ENCODE measurements at places on chromosomes 16 and 17.

DNA sequence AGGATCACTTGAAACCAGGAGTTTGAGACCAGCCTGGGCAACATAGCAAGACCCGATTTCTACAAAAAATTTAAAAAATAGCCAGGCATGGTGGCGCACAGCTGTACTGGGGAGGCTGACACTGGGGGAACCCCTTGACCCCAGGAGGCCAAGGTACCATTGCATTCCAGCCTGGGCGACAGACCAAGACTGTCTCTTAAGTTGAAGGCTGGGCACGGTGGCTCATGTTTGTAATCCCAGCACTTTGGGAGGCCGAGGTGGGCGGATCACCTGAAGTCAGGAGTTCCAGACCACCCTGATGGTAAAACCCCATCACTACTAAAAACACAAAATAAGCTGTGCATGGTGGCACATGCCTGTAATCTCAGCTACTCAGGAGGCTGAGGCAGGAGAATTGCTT, 74.9 kb downstream of the LITAF start:
- DNase-seq: no peak

GRCh38 chr17:59427425-59427921, 96.0 kb downstream of the YPEL2 start:
- DNase-seq: no peak

DNA sequence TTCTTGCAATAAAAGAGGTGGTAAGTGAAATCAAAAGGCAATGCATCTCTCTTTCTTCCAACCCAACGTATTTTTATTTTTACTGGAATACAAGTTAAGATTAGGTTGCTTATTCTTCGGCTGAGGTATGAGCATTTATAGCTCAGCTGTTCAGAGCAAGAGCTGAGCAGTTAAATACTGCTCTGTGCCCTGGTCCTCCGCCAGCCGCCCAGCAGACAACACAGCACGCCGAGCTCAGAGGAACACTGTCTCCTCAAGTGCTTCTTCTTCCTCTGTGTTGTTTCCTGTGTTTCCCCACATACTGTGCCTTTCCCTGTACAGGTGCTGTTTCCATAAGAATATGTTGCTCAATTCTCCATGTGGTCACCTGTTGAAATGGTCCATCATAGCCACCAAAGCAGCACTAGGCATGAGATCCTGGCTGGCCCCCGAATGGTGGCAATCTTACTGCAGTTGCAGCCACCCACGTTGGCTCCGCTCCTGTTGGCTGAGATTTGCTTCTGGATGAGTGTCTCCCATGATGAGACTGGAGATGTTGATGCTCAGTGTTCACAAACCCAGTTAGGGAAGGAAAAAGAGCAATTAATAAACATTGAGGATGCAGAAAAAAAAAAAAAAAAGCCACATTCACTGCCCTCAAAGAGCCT, 515.3 kb downstream of the GRIN2A start:
- DNase-seq: no peak

GRCh38 chr16:10130538-10130937, 51.7 kb downstream of the GRIN2A start:
- no peak for DNase-seq

- no peak for DNase-seq
Observed at GRCh38 chr17:19265755-19266154, 28.6 kb downstream of the EPN2 start.

DNA sequence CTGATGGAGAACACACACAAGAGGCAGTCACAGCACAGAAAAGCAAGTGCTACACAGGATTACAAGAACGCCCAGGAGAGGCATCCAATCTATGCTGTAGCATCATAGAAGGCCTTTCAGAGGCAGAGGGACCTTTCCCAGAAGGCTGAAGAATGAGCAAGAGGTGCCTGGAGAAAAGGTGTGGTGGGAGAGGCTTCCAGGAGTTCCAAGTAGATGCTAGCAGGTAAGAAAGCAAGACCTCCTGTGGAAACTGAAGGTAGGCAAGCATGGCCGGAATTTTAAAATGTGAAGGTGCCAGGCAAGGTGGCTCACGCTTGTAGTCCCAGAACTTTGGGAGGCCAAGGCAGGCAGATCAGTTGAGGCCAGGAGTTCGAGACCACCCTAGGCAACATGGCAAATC, 2.1 kb downstream of the ARHGAP17 start:
- DNase-seq: no peak

DNA sequence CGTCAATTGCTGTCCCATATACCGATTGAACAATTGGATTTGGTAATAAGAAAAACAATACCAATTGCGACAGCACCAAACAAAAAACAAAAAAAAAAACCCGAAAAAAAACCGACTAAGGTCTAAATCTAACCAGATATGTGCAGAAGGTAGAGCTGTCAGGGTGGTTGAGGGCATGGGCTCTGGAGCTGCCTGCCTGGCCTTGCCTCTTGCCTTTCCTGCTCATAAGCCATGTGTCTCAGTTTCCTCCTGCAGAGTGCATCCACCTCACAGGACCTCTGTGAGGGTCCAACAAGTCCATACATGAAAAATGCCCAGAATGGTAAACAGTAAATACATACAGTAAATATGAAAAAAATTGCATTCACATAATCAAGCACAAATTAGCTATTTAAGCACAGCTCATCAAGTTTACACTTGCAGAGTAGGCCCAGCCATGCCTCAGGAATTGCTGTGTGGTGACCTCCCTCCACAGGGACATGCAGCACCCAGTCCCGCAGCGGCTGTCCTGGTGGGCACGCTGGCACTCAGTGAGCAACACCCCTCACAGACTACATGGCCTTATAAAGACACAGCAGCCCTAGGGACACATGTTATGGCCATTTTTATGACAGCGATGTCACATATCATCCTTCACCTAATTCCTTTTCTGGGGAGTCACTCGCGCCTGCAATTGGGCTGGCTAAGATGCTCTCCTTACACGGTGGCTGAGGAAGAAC, 17.9 kb downstream of the TBC1D28 start:
- DNase-seq: no peak

GRCh38 chr17:50558941-50559614, 1.4 kb upstream of the CACNA1G start:
- DNase-seq: no peak

GRCh38 chr17:81422776-81423697, 27.8 kb downstream of the BAHCC1 start:
- DNase-seq: no peak

GRCh38 chr16:4261557-4262172, 11.2 kb downstream of the TFAP4 start:
- no peak for DNase-seq

- DNase-seq: no peak
Observed at GRCh38 chr17:2796164-2797125, at the start of gene RAP1GAP2. Gene RAP1GAP2, plus strand, starts transcription at chr17:2796438. Its CDS starts 90 bp downstream, at chr17:2796528.

DNA sequence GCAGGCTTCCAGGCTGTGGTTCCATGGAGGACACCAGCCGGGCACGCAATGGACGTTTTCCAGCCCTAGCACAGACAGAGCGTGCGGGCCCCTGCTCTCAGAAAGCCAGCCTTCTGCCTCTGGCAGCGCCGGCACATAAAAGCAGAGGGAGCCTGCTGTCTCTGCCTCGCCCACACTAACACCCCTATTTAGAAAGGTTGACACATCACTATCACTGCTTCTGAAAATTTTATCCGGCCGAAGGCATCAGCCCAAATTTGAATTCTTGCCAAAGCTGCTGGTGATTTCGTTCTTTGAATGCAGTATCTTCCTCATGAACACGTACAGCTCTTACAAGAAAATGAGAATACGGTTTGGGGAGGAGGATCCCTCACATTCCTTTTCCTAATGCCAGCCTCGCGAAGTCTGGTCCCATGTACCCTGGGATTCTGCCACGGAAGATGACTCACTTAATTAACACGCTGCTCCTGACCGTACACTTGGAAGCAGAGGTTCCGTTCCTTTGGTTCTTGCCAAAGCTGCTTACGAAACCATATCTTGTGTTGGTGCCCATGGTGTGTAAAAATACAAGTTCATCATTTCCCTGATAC, 1.3 kb upstream of the RAB11FIP3 start:
- no peak for DNase-seq

- no peak for DNase-seq
Observed at GRCh38 chr16:28264656-28265055, 27.7 kb upstream of the SBK1 start.

DNA sequence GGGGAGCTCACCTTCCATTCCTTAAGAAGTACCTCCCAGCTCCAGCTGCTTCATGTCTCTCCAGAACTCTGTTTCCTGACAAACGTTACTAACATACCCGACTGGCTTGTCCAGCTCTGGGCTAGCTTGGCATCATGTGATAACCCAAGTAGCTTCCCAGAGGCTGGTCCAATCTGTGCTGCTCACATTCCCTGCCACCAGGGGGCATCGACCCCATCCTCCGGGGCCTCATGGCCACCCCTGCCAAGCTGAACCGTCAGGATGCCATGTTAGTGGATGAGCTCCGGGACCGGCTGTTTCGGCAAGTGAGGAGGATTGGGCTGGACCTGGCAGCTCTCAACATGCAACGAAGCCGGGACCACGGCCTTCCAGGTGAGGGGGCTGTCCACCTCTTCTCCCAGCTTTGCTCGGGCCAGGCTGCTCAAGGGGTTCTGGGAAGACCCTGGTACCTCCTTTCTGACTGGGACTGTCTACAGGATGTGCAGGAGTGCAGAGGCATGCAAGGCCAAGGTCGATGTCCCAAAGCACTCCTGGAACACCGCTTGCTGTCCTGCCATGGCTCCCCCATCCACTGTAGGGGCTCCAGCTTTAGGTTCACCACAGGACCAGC, 7.6 kb downstream of the EPX start:
- no peak for DNase-seq

GRCh38 chr16:66416939-66417700, 10.0 kb upstream of the BEAN1 start:
- no peak for DNase-seq

GRCh38 chr16:81265658-81266451, 27.4 kb downstream of the BCO1 start:
- peak; percentile 66 for DNase-seq

GRCh38 chr16:68179196-68179795, 56.6 kb downstream of the ESRP2 start:
- DNase-seq: no peak

- no peak for DNase-seq
Observed at GRCh38 chr17:77150196-77150595, 9.4 kb downstream of the SEC14L1 start.

GRCh38 chr16:85004587-85005205, 6.6 kb downstream of the ZDHHC7 start:
- no peak for DNase-seq

Measured in suprapubic skin (tissue), 4 donors.